SHP77 (cell line): ENCODE measurements at places on chromosomes 3 and 15.

DNA sequence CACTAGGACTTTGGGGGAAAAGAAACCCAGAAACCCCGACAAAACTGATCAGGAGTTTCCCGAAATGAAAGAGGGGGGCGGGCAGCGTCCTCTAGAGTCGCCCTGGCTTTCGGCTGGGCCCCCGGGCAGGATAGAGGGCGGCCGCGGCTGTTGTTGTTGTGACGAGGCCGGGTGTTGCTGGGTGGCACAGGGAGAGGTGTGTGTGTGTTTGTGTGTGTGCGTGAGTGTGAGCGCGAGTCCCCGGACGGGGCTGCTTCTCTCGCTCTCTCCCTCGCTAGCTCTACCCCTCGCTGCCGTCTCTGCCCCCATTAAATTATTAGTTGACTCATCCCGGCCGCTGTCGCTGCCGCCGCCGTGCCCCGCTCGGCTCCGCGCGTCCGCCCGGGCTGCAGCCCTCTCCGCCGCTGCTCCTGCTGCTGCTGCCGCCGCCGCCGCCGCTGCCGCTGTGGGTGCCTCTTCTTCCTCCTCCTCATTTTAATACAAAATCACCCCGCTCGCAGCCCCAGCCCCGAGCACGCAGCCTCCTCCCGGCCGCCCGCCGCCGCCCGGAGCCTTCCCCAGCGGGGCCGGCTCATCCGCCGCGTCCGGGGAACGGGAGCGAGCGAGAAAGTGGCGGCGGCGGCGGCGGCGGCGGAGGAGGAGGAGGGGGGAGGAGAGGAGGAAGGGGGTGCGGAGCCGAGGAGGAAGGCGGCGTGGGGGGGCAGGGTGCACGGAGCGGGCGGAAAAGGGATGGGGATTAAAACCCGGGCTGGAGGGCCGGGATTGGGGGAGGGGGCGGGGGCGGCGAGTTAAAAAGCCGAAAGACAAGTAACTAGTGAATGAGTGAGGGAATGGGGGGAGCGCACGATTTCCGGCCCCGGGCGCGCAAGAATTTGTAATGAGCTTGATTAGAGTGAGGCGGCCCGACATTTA, at the start of gene SATB1:
Gene SATB1 (minus strand): TSS at position 611 of the 912 bp plus-strand sequence. CDS start 4,372 bp downstream, outside the sequence.
- peak; percentile 82 for DNase-seq

- no peak for DNase-seq
Observed at GRCh38 chr3:147403511-147403910, 2.8 kb downstream of the ZIC4 start.

GRCh38 chr15:67769497-67770357, 55.6 kb upstream of the SKOR1 start:
- no peak for DNase-seq

DNA sequence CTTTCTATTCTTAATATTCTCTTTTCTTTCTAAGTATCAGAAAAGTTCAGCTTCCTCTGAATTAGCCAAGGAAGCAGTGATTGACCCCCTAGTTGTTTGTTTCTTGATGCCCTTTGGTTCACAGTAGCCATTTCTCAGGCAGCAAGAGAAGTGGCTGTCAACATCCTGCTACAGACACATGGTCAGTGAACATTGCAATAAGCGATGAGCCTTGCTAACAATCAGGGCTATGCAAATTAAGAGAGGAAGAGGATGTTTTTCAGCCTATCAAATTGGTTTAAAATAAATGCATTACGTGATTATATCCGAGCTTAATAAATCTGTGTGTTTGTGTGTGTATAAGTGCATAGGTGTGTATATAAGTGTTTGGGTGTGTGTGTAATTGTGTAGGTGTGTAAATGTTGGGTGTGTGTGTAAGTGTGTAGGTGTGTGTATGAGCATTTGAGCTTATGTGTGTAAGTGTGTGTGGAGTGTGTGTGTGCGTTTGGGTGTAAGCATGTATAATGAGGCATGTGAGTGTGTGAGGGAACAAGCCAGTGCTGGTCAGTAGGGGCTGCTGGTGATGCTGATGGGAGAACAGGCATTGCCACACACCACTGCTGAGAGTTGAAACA, 78.1 kb upstream of the XCR1 start:
- no peak for DNase-seq

DNA sequence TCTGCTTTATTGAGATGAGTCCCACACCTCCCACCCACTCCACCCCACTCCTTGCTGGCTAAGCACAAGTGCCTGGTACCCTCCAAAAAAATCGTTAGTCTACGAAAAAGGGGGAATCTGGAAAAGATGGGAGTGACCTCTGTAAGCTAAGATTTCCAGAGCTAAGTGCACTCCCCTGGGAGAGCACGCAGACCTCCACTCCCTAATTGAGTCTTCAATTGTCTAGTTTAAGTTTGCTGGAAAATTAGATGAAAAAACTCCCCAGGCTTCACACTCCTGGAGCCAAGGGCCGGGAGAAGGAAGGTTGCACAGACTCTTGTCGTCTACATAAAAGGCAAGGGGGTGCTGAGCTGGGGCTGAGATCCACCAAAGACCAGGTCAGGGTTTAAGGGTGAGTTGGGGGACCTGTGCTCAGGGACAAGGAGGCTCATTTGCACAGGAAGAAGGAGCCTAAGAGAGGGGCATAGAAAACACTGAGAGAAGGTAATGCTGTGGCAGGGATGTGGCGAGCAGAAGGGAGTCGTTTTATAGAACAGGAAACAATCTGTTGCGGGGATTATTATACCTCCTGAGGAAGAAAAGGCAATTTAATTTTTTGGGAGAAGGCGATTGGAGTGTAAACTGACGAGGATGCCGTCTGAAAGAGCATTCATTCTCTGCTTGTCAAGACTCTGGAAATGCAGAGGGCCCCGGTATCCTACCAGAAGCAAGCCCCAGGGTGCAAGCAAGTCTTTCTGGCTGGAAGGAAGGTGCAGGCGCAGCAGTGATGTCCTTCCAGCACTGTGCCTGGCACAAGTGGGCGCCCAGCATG, 126.5 kb upstream of the DLG1 start:
- no peak for DNase-seq

DNA sequence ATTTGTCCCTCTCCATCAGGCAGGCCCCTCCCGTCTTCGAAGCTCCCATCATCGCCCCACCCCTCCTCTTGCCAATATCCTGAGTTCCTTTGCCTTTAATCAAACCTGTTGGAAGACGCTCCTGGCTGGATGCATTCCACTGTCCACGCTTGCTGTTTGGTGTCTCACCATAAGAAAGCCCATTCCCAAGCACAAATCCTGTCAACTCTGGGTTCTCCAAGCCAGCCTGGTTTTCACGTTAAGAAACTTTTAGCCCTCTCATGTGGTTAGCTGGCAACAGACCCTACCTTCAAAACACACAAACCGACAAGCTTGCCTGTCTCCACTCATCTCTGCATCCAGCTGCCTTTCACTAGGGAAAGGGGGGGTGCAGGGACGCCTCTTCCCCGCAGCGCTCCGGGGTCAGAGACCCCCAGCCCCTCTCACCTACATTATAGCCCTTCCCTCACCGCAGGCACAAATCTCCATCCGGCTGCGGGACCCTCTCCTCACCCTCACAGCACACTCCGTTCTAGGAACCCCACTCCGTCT, 1.1 kb downstream of the GORASP1 start:
- DNase-seq = no peak

- DNase-seq = no peak
Observed at GRCh38 chr3:46435081-46435726, 28.1 kb downstream of the CCRL2 start.

DNA sequence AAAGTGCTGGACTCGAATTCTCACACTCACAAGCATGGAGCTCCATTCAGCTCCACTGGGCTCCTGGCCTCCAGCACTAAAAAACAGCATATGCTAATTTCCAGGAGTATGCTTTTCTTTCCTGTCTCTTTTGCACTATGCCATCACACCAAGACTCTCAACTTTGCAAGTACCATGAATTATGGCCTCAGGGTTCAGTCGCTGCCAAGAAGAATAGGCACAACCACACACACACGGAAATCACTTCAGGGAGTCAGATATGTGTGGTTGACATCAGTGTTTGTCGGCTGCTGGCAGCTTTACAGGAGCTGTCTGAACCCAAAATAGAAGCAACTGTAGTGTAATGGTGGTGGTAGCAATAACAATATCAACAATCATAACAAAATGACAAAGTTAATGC, 305.0 kb upstream of the SLCO3A1 start:
- no peak for DNase-seq
